Activated T-cell treated with anti-CD3 and anti-CD28 coated beads, Interleukin-2, amount 50 U/mL, for 72 hours (primary cell): ENCODE measurements at places on chromosomes 4 and X. TPM values are rescaled to one million over a fixed set of nuclear protein-coding genes. Genes with fewer than 3 reads are reported as not detected.
A peak's percentile ranks its signal among the peaks of the same experiment; 100 is the strongest.

- H3K27me3 ChIP-seq: peaks cover 10% of the 10 kb centered on the region
- no peak overlapping the region for H3K27ac ChIP-seq
- H3K4me1 ChIP-seq: peaks cover 6% of the 10 kb centered on the region
- H3K4me3 ChIP-seq: no peak overlapping the region
- no peak for DNase-seq
These were observed 16.1 kb upstream of the CXCR3 start for GRCh38 chrX:71634366-71634765.

Gene LAGE3
- total RNA-seq: 35.8 TPM

- H3K36me3 ChIP-seq: peaks cover 6% of the 10 kb centered on the region
- H3K27me3 ChIP-seq: peaks cover 15% of the 10 kb centered on the region
- peaks cover 5% of the 10 kb centered on the region for H3K4me1 ChIP-seq
- no peak overlapping the region for H3K27ac ChIP-seq
These were observed 47.7 kb downstream of the ING2 start for GRCh38 chr4:183552274-183553146.

- peaks cover 4% of the 10 kb centered on the region for H3K27me3 ChIP-seq
- no peaks in the 10 kb centered on the region for H3K4me1 ChIP-seq
- H3K4me3 ChIP-seq: no peak overlapping the region
- no peak for DNase-seq
These were observed 213.4 kb downstream of the TMA16 start for GRCh38 chr4:163707873-163708272.

Gene RXFP1
- not detected for total RNA-seq

GRCh38 chr4:6467600-6467999 is 4.8 kb downstream of the PPP2R2C start:
- no peak for DNase-seq
- H3K4me1 ChIP-seq: no peaks in the 10 kb centered on the region
- no peak overlapping the region for H3K4me3 ChIP-seq

GRCh38 chrX:27254656-27255055 is 208.5 kb downstream of the PPP4R3C start:
- no peak overlapping the region for H3K4me3 ChIP-seq
- no peaks in the 10 kb centered on the region for H3K4me1 ChIP-seq
- H3K27ac ChIP-seq: no peak overlapping the region
- no peak for DNase-seq
- H3K27me3 ChIP-seq: no peaks in the 10 kb centered on the region
- H3K36me3 ChIP-seq: peaks cover 2% of the 10 kb centered on the region

DNA sequence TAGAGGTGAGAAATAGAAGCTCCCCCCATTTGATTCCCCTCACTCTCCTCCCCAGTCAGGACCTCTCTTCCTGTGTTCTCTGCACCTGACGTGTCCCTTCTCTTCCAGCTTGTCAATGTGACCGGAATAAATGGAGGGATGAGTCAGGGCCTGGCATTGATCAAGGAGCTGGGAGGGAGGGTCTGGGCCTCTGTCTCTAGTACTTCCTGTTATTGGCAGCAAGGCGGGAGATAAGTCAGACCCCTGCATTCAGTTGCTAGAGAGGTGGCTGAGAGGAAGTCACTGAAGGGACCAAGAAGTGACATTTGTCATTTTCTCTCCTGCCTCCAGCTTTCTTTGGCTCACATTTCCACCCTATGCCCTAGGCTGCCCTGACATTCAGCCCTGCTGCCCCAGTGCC is 35.1 kb upstream of the ZNF41 start:
- H3K27me3 ChIP-seq: peaks cover 14% of the 10 kb centered on the region
- peaks cover 2% of the 10 kb centered on the region for H3K36me3 ChIP-seq
- DNase-seq: no peak
- H3K4me3 ChIP-seq: no peak overlapping the region

DNA sequence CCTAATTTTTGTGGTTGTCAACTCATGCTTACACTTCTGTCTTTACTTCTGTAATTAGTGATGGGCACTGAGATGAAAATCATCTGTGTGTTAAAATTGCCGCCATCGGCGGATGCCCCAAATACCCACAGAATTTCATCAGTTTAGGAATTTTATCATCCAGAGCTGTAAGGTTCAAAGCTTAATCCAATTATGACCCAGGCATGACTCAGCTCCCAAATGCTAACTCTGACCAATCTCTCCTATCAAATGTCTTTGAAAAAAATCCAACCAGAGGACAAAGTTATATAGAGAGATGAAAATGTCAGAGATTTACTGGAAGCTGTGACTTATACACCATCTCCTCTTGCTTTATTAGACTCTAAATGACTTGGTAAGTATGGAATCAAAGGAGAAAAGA is 1048.7 kb upstream of the PRKX start:
- no peaks in the 10 kb centered on the region for H3K27me3 ChIP-seq
- H3K4me1 ChIP-seq: no peaks in the 10 kb centered on the region
- no peak overlapping the region for H3K27ac ChIP-seq
- DNase-seq: no peak

Gene TSPAN7
- 0.60 TPM for total RNA-seq

Gene AWAT1
- total RNA-seq: not detected

DNA sequence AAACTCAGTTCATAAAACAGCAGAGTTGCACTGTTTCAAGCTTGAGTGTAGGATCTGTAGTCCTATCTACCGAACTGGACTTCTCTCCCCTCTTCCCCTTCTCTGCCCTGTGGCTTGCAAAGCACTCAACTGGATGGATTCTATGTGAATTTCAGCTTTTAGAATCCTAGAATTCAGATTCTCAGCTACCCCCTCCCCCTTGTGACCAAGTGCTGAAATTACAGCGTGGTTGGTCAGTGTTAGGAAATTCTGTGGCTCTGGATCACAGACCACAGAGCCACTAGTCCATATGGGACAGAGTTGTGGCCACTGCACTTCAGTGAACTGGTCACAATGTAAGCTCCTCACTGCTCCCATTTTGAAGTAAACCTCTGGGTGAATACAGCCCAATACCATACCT is 64.6 kb upstream of the TRPC5 start:
- H3K27ac ChIP-seq: no peak overlapping the region
- no peak for DNase-seq
- H3K4me3 ChIP-seq: no peak overlapping the region
- no peaks in the 10 kb centered on the region for H3K36me3 ChIP-seq

DNA sequence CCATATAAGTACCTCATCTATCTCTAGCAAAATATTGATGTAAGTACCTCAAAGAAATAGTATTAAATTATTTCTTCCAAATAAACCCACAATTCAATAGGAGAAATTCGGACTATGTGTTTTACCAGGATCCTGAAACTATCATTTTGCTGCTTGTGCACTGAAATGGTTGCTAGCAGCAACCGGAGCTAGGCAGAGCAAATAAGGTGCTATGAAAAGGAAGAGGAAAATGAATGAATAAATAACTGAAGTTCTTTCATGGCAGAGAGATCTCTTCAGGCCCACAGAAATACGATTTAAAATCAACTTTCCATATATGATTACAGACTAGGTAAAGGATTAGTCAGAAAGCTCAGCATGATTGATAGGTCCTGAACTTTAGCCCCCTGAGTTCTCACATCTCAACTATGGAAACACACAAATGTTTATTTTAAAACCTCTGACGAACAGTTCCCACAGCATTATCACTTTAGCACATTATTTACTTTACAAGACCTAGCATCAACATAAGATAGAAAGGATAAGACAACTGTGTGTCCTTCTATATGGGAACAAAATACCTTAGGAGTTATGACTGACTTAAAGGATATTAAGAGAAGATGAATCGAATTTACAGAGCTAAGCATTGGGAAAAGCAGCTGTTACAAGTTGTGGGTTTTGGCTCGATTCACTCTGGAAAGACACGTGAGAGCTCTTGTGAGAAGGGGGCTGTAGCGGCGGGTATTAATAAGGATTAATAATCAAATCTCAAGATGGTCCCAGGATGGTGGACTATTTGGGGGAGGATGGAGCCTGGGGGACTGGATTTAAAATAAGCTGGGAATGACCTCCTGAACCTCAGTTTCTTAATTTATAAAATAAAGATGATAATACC is 104.3 kb downstream of the CORIN start:
- H3K4me3 ChIP-seq: no peak overlapping the region
- peaks cover 10% of the 10 kb centered on the region for H3K27me3 ChIP-seq
- H3K4me1 ChIP-seq: no peaks in the 10 kb centered on the region
- no peaks in the 10 kb centered on the region for H3K36me3 ChIP-seq
- DNase-seq: no peak
- H3K27ac ChIP-seq: no peak overlapping the region

GRCh38 chr4:120007896-120008436 is 58.7 kb downstream of the MAD2L1 start:
- no peak overlapping the region for H3K27ac ChIP-seq
- H3K27me3 ChIP-seq: peaks cover 17% of the 10 kb centered on the region
- no peak for DNase-seq
- H3K4me1 ChIP-seq: peaks cover 6% of the 10 kb centered on the region
- H3K4me3 ChIP-seq: no peak overlapping the region

GRCh38 chr4:107066621-107067020 is 30.5 kb upstream of the DKK2 start:
- H3K36me3 ChIP-seq: no peaks in the 10 kb centered on the region
- no peaks in the 10 kb centered on the region for H3K4me1 ChIP-seq
- H3K27ac ChIP-seq: no peak overlapping the region
- H3K4me3 ChIP-seq: no peak overlapping the region

GRCh38 chr4:141131723-141132071 is 1.6 kb downstream of the RNF150 start:
- peaks cover 7% of the 10 kb centered on the region for H3K4me1 ChIP-seq
- peaks cover 1% of the 10 kb centered on the region for H3K36me3 ChIP-seq
- peaks cover 83% of the 10 kb centered on the region for H3K27me3 ChIP-seq

Gene ARSJ
- not detected for total RNA-seq

- no peak overlapping the region for H3K4me3 ChIP-seq
- peak; percentile 0 for DNase-seq
- no peaks in the 10 kb centered on the region for H3K36me3 ChIP-seq
- peaks cover 22% of the 10 kb centered on the region for H3K27me3 ChIP-seq
These were observed 255.1 kb upstream of the GPC4 start for GRCh38 chrX:133670383-133670782.

Gene FAM133A
- not detected for total RNA-seq

Gene MAGEA1
- total RNA-seq: not detected

GRCh38 chrX:1239681-1240142 is 27.3 kb upstream of the CRLF2 start:
- H3K27ac ChIP-seq: no peak overlapping the region
- no peaks in the 10 kb centered on the region for H3K27me3 ChIP-seq
- peak; percentile 24 for DNase-seq
- no peaks in the 10 kb centered on the region for H3K36me3 ChIP-seq
- no peak overlapping the region for H3K4me3 ChIP-seq

Gene CENPVL3
- total RNA-seq: 0.41 TPM

- no peaks in the 10 kb centered on the region for H3K36me3 ChIP-seq
- H3K4me3 ChIP-seq: no peak overlapping the region
- no peaks in the 10 kb centered on the region for H3K4me1 ChIP-seq
- no peaks in the 10 kb centered on the region for H3K27me3 ChIP-seq
- no peak overlapping the region for H3K27ac ChIP-seq
These were observed 322.1 kb downstream of the CBLL2 start for GRCh38 chrX:22594766-22595165.

- no peak overlapping the region for H3K27ac ChIP-seq
- H3K36me3 ChIP-seq: no peaks in the 10 kb centered on the region
- H3K27me3 ChIP-seq: no peaks in the 10 kb centered on the region
- no peak for DNase-seq
These were observed 3.4 kb upstream of the ZRSR2 start for GRCh38 chrX:15786915-15787314.

GRCh38 chrX:71106427-71106826 is at the start of gene CXorf65:
CXorf65 (minus strand) TSS chrX:71106740; CDS start chrX:71106556, 184 bp downstream.
- peaks cover 27% of the 10 kb centered on the region for H3K36me3 ChIP-seq
- H3K27ac ChIP-seq: peak within 1 kb of the TSS; percentile 92
- DNase-seq: peak; percentile 39
- peaks cover 6% of the 10 kb centered on the region for H3K27me3 ChIP-seq
- H3K4me1 ChIP-seq: peaks cover 83% of the 10 kb centered on the region

GRCh38 chrX:45749375-45749774 is 548.7 kb upstream of the DIPK2B start:
- peaks cover 16% of the 10 kb centered on the region for H3K4me1 ChIP-seq
- H3K27ac ChIP-seq: peak overlapping the region; percentile 7
- H3K36me3 ChIP-seq: peaks cover 10% of the 10 kb centered on the region
- H3K4me3 ChIP-seq: no peak overlapping the region
- no peak for DNase-seq

Gene ANK2
- 7.1 TPM for total RNA-seq

DNA sequence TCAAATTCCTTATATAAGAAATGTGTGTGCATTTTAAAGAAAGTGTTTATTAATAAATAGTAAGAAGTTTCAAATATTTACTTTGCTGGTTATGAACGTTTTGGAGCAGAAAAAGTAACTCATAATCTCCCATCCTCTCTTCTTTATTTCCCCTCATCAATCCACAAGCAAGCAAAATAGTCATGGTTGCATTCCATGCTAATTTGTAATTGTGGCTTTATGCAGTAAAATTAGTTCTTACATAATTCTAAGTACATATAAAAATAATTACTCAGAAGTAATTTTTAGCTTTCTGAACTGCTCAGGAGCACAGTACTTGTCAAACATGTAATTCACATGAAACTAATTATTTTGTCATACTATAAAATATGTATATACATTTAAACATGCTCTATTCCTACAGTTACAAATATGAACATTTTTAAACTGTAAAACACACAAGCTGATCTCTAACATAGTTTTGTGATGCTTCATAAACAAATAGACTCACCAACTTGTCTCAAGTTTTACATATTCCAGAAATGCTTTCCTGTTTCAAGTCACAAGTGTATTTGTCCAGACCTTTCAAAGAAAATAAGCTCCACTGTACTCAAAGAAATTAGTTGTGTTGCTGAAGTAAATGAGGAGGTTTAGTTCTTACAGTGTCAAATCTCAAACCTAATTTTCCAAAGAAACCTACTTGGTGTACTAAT is 218.9 kb downstream of the PABPC4L start:
- H3K36me3 ChIP-seq: no peaks in the 10 kb centered on the region
- H3K27ac ChIP-seq: no peak overlapping the region
- H3K27me3 ChIP-seq: no peaks in the 10 kb centered on the region
- DNase-seq: no peak

Gene PALLD
- total RNA-seq: 13.5 TPM
